Left renal pelvis (tissue), 4 donors: ENCODE measurements at places on chromosomes 11 and 22. TPM values are rescaled to one million over a fixed set of nuclear protein-coding genes. Genes with fewer than 3 reads are reported as not detected.

DNA sequence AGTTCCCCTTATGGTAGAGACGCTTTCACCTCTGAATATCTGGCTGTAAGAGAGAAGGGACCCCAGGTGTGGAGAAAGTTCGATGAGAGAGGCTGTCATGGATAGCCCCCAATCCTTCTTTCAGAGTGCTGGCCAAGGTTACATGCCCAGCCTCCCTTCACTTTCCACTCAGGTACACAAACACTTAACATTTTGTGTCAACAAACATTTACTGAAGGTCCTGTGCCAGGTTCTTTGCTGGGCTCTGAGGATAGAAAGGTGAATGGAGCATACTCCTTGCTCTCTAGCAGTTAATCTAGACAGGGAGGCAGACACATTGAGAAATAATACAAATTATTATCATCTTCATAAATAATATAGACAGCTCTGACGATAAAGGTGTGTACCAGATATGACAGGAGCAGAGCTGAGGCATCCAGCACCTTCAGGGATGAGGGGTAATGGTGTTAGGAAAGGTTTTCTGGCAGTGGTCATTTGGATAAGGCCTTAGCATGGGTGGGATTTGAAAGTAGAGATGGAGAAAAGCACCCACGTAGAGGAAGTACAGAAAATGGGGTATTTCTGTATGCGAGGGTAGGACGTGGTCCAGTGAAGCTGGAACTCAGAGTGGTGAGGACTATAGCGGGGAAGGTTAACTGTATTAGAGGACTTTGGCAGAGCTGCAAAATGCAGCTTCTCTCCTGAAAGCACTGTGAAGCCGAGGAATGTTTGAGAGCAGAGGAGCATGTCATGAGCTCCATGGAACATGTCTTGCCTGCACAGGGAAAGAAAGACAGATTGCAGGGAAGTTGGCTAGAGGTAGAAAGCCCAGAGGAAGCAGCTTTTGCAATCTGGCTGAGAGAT, 19.6 kb downstream of the PPFIBP2 start:
- no peak for DNase-seq

The PHF21B gene
- 4.6 TPM for polyA plus RNA-seq

The APOA4 gene
- polyA plus RNA-seq, result not detected

DNA sequence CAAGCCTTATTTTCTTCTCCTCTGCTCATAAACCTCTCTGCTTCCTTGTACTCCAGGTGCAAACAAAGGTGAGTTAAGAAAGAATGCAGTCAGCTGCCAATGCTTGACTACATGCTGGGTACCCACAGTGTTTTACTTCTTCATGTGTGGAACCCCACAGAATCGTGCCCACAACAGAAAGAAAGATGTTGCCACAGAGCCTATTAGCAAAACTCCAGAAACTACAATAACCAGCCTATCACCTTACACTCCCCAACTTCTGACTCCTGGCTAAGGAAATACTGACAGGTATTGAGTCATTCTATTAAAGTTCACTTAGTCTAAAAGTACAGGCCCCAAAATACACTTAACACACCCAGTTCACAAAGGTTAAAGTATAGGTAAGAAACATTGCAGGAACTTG, 56.9 kb upstream of the CCDC89 start:
- no peak for DNase-seq

The SPDYC gene
- not detected for polyA plus RNA-seq

The CYP2D6 gene
- 1.8 TPM for polyA plus RNA-seq

The CCDC188 gene
- 1.4 TPM for polyA plus RNA-seq

DNA sequence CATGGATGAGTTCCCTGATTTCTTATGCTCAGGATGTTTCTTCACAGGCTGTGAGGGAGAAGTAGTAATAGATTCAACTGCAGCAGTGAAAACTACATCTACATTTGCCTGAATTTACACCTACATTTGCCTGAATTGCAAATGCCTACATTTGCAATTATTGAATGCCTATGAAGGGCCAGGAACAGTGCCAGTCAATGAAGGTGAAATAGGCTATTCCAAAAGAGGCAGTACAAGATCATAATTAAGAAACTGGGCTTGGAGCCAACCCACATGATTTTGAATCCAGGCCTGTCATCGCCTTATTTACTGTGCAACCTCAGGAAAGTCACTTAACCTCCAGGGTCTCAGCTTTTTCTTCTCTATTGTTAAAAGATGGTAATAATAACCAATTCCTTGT, 1353.3 kb downstream of the FAM181B start:
- DNase-seq, result no peak

GRCh38 chr22:35301372-35301874, 1.7 kb downstream of the TOM1 start:
- DNase-seq, result no peak

- DNase-seq, result peak; percentile 70
Observed at GRCh38 chr11:66408488-66409214, 12.2 kb upstream of the NPAS4 start.

GRCh38 chr22:26038365-26038764, 130.9 kb upstream of the SEZ6L start:
- DNase-seq, result no peak

The RNF215 gene
- 21.3 TPM for polyA plus RNA-seq

DNA sequence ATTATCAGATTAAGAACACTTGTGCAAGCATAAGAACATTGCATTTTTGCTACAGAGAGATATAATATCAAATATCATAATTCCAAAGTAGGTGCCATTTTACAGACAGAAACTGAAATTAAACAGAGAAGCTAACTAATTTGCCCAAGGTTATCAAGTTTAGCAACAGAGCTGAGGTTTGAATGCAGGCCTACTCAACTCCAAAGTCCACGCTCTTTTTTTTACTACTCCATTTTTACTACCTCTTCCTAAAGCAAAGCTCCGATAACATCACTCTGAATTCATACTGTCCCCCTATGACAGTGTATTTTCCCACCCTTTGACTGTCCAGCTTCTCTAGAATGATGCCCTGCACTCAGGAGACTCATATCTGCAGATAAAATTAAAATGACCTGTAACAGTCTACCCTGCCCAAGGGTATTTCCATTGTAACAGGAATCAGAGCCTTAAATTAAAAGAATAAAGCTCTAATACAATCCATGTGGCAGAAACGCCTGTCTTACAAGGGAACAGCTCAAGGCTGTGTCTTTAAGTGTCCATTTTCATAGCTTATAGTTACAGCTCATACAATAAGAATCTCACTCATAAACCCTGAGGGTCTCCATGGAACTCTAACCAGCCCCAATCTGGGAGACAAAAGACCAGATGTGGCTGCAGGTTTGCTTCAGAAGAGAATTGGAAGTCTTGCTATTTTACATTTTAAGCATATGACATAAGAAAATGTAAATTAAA, 36.8 kb downstream of the ALG9 start:
- no peak for DNase-seq

The IRAG1 gene
- 10.9 TPM for polyA plus RNA-seq

DNA sequence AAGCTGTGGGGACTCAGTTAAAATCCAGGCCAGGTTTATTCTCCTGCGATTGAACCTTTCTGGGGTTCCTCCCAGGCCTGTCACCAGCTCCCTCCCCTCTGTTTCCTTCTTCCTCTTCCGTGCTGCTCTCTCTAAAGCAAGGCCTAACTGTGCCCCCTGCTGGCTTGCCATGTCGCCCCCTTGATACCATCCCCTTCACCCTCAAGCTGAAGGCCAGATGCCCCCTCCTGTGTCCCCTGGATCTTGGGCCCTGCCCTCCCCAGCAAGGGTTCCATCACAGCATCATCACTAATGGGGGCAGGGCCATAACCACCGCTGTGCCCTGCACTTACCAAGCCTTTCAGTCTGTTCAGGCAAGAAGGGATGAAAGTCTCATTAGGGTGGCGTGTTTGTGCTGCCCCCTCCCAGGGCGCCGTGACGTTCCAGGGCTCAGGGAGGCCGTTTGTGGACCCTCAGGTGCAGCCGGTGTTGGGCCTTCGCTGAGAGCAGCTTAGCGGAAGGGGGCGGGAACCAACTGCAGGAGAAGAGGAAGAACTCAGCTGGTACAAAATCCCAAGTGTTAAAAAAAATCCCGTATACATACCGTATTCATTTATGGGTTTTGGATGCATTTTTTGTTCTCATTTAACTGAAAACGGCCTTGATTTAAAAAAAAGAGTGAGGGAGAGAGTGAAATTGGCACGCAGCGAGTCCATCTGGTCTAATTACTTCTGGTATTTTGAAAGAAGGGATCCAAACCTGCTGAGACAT, 69.9 kb downstream of the MPPED1 start:
- DNase-seq, result no peak

The MYEOV gene
- polyA plus RNA-seq, result 4.2 TPM

GRCh38 chr11:128955636-128956035, 13.0 kb upstream of the TP53AIP1 start:
- DNase-seq, result no peak

The PTPRJ gene
- polyA plus RNA-seq, result 25.1 TPM

The C11orf97 gene
- polyA plus RNA-seq, result not detected

DNA sequence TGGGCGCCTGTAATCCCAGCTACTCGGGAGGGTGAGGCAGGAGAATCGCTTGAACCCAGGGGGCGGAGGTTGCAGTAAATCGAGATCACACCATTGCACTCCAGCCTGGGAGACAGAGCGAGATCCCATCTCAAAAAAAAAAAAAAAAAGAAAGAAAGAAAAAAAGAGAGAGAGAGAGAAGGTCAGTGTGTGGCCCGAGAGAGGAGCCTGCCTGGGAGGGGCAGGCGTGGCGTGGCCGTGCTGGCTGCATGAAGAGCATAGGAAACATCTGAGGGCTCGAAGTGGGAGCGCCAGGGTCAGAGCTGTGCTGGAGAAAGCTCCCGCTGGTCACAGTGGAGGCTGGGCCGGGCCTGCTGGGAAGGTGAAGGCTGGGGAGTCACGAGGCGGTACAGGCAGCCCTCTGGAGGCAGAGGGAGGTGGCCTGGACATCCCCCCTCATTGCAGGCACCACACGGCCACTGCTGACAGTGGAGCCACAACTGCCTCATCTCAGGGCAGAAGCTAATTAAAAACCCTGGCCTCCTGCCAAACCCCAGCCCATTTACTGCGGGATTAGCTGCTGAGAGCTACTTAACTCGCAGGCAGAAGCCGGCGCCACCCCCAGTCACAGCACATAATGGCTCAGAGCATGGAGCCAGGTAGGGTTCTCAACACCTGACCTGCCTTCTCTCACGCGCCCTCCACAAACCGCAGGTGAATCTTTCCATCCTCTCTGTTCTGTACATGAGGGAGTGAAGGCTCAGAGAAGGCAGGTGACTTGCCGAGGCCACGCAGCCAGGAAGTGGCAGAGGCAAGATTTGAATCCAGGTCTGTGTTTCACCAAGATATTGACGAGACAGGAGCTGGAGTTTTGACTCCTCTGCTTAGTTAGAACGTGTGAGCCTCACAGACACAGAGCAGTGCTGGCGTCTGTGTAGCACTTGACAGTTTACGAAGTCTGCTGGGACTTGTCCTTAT, 32.6 kb downstream of the NFAM1 start:
- DNase-seq, result peak; percentile 64

- DNase-seq, result no peak
Observed at GRCh38 chr11:44659641-44660040, 67.1 kb upstream of the TSPAN18 start.

- DNase-seq, result no peak
Observed at GRCh38 chr11:16793511-16793910, 55.1 kb downstream of the C11orf58 start.

GRCh38 chr11:47587039-47587716, 700 bp downstream of the FAM180B start:
- DNase-seq, result no peak

The C22orf42 gene
- not detected for polyA plus RNA-seq

The LAYN gene
- 7.4 TPM for polyA plus RNA-seq

The MRE11 gene
- polyA plus RNA-seq, result 20.4 TPM

- DNase-seq, result no peak
Observed at GRCh38 chr22:49365191-49365837, 462.4 kb downstream of the BRD1 start.

DNA sequence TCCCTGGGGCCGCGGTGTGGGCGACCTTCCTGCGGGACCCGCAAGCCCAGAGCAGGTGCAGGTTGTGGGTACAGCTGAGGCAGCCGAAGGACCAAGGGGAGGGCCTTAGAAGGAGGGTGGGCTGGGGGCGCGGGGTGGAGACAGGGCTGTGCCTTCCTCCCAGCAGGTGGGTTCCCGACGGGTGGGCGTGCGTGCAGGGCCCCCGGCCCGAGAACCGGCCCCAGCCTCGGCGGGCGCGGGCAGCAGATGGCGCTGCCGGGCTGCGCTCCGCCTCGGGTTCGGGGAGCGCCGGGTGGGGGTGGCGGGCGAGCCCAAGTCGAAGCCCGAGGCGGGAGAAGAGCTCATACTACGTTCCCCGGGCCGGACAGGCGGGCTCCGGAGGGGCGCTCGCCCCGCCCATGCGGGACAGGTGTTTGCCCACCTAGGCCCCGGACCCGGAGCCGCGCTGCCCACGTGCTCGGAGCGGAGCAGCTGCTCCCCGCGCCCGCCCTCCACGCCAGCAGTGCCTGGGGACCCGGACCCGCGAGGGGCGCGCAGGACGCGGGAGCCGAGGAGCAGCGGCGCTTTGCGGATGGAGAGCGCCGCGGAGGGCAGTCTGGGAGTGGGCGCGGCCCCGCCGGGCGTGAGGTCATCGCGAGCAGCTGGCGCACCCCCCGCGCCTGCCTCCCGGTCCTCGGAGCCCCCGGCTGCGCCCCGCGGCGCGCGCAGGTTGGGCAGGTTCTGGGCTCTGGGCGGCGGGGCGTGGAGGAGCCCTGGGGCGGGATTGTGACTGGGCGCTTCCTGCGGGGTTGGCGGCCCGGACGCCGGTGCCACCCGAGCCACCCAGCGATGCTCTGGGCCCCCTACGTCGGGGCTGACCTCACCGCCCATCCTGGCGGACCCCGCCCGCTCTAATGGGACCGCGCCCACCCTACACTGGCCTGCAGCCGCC, 25.3 kb downstream of the DUSP8 start:
- no peak for DNase-seq

DNA sequence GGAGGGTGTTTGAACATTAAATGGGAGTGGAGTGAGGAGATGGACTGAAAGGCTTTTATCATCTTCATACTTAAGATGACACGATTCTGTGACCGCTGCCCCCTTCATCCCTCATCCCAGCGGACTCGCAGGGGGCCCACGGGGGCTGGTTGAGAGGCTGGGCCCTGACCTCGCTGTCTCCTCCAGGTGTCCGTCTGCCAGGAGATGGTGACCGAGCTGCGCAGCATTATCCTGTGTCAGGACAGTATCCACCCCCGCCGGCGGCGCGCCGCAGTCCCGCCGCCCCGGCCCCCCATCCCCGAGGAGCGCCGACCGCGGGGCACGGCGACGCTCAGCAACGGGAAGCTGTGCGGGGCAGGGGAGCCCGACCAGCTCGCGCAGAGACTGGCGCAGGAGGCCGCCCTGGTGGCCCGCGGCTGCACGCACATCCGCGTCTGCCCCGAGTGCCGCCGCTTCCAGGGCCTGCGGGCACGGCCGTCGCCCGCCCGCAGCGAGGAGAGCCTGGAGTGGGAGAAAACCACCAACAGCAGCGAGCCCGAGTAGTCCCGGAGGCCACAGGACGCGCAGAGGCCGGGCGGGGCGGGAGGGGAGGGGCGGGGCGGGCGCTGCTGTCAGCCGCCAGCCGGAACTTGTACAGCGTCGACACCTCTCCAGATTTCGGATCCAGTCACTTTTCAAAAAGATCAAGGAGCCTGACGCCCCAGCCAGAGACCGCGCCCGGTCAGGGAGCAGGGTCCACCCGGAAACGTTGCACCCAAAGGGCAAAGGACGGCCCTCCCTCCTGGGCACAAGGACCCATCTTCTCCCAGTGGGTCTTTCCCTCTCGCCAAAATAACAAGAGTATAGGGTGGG, 38.0 kb upstream of the TBCEL start:
- DNase-seq, result peak; percentile 16

The CADM1 gene
- 282 TPM for polyA plus RNA-seq
